ENCODE measurements at places on chromosomes 2 and 18.

GRCh38 chr2:157898591-157898996 lies 22.5 kb upstream of the ACVR1 start:
- peak; percentile 76 for DNase-seq

DNA sequence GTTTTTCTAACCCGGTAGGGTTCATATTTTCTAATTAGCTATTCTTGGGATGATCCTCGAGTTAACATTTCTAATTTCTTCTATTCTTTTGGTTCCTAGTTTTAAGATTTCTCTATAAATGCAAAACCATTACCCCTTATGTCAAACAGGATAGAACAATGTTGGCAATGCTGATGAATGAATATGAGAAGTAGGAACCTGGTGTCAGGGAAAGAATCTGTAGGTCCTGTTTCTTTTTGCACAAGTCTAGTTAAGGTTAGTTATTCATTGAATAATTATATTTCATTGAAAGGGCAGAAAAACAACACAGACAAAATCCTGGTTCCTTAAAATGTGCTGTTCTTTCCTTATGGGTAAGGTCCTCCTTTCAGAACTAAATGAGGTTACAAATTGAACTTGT lies 766.4 kb upstream of the FAM98A start:
- no peak for DNase-seq

DNA sequence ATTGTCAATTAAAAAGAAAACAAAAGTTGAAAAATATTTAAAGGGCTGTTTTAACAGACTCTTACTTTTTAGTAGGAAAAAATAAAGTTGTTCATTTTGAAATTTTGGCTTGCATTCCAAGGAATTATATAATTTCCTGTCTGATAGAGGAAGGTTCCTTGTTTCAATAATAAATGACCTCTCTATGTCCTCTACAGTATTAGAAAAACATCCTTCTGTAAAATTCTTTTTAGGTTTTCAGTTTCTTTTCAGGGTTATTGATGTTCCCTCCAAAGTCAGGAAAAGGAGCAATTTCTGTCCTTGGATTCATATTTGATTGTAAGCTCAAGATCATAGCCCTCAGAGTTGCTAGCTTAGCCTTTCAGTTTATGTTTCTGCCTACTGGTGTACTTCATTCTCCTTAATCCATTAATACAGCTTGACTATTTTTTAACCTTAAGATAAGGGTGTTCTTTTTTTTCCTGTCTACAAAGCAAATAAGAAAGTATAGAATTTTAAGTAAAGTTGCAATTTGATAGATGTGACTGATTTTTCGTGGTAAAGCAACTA lies 125.2 kb upstream of the COL3A1 start:
- no peak for DNase-seq

GRCh38 chr18:72908181-72908580 lies 40.4 kb upstream of the NETO1 start:
- no peak for DNase-seq

DNA sequence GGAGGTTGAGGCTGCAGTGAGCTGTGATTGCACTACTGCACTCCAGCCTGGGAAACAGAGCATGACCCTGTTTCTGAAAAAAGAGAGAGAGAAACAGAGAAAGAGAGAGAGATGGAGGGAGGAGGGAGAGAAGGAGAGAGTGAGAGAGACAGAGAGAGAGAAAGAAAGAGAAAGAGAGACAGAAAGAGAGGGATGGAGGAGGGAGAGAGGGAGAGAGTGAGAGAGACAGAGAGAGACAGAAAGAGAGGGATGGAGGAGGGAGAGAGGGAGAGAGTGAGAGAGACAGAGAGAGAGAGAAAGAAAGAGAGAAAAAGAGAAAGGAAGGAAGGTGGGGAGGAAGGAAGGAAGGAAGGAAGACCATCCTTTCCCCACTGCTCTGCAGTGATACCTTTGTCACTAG lies 48.1 kb upstream of the ACKR3 start:
- DNase-seq, result no peak

GRCh38 chr2:37282746-37283145 lies 41.9 kb downstream of the PRKD3 start:
- DNase-seq, result no peak

- DNase-seq, result no peak
Measured at GRCh38 chr18:48312066-48312465, 97.1 kb downstream of the ZBTB7C start.

DNA sequence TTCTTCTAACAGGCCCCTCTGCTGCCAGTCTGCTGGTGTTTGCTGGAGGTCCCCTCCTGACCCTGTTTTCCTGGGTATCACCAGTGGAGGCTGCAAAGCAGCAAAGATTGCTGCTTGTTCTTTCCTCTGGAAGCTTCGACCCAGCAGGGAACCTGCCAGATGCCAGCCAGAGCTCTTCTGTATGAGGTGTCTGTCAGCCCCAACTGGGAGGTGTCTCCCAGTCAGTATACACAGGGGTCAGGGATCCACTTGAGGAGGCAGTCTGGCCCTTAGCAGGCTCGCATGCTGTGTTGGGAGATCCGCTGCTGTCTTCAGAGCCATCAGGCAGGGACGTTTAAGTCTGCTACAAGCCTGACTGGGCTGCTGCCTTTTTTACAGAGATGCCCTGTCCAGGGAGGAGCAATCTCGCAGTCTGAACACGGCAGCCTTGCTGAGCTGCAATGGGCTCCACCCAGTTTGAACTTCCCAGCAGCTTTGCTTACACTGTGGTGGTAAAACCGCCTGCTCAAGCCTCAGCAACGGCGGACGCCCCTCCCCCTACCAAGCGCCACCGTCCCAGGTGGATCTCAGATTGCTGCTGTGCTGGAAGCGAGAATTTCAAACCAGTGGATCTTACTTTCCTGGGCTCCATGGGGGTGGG lies 29.9 kb downstream of the CHCHD5 start:
- DNase-seq, result peak; percentile 40

DNA sequence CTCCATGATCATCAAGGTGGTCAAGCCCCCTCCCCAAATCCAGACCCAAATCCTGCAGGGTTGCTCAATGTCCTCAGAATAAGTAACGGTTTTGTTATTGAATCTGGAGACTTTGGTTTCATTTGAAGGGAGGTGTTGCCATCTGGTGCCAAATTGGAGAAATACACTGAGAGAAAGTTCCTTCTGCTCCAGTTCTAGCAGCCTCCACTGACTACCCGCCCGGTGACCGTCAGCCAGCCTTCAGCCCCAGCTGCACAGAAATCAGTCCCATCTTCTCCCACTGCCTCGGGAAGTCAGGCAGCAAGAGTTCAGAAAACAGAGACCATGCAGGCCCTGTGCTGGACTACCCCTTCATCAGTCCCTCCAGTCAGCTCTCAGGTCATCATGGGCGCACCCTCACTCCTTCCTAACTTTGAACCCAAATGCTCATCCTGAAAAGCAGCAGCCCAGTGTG lies 38.7 kb downstream of the PKDCC start:
- DNase-seq, result peak; percentile 70

DNA sequence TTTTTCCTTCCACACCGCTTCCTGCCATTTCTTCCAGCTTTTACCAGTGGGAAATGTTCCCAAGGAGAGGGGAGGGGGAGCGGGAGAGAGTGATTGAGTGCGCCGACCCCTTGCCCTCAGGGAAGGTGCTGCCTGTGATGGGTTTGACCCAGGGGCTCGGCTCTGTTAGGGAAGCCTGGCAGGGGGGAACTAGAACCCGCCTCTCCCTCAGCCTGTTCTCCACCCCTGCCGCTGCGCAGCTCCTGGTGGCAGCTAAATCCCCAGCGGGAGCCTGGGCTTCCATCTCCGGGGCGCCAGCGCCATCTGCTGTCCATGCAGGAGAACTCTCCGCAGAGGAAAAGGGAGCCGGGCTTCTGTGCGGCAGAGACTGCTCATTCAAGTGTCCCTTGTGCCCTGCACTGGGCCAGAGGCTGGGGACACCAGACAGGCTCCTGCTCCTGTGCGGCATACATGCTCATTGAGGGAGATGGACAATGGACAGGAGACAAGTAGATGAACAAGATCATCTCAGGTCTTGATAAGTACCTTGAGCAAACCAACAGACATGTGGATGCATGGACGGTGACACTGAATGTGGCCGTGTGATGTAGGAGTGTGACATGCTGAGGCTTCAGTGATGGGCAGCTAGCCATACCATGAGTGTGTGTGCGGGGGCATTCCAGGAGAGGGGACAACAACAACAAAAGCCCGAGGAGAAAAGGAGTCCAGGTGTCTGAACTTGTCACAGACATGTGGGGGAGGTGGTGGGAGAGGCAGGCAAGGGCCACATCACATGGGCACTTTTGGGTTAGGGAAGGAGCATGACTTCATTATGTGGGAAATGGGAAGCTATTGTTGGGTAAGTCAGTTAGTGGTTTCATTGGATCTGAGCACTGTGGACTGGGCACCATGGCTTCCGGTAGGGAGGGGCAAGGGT lies 13.3 kb downstream of the CHPF start:
- DNase-seq, result peak; percentile 95

DNA sequence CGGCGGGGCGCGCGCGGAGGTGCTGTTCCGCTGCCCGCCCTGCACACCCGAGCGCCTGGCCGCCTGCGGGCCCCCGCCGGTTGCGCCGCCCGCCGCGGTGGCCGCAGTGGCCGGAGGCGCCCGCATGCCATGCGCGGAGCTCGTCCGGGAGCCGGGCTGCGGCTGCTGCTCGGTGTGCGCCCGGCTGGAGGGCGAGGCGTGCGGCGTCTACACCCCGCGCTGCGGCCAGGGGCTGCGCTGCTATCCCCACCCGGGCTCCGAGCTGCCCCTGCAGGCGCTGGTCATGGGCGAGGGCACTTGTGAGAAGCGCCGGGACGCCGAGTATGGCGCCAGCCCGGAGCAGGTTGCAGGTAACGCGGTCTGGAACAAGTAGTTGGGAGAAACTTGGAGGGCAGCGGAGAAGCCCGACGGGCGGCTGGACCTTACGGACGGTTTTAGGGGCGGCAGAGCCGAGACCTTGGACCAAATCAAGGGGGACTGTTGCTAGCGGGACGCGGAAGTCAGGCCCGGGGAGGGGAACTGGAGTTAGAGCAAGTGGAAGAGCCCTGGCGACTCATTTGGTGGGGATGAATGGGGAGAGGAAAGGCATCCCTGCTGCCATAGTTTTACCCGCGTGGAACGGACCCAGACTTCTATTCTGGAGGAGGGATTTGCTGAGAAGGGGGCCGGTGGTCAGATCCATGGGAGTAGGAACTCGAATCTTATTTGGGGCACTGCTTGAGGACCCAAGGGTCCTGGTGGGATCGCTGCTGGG lies 573 bp downstream of the IGFBP2 start:
- DNase-seq, result peak; percentile 69

GRCh38 chr2:207933396-207934065 lies 91.8 kb downstream of the PLEKHM3 start:
- no peak for DNase-seq

- no peak for DNase-seq
Measured at GRCh38 chr2:39679805-39680204, 14.1 kb downstream of the TMEM178A start.

DNA sequence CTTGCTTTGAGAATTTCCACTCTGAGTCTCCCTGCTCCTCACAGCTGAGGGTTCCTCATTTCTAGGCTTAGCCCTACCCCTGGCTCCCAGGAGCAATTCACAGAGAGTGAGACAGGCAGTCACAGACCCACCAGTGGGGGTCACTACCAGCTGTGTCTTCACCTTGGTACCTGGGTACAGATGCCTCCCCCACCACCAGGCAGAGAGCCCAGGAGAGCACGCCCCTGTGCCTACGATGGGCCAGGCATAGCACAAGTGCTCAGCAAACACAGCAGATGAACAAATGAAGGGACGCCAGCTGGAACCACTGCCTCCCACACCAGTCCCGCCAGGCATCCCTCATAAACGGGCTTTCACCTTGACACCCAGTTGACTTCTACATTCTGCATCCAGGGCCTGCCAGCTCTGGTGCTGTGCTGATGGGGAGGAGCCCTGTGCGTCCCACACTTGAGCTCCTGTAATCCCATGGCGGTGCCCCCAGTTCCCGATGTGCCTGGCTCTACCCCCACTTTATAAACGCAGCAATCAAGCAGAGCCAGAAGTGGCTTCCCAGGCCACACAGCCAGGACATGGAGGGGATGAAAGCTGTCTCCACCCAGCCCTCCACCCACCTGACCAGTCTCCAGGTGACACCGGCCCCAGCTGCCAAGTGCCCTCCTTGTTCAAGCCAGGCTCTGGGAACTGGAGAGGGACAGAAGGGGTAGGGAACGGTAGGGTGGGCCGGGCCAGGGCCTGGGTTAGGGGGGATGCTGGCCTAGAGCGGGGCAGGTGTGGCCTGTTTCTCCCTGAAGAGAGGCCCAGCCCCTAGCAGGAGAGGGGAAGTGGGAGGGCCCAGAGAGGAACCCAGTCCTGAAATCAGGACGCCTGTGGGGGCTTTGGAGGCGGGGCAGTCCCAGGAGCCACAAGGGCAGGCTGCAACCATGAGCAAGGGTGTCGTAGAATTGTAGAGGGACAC lies 42.5 kb downstream of the SCTR start:
- DNase-seq, result peak; percentile 35

DNA sequence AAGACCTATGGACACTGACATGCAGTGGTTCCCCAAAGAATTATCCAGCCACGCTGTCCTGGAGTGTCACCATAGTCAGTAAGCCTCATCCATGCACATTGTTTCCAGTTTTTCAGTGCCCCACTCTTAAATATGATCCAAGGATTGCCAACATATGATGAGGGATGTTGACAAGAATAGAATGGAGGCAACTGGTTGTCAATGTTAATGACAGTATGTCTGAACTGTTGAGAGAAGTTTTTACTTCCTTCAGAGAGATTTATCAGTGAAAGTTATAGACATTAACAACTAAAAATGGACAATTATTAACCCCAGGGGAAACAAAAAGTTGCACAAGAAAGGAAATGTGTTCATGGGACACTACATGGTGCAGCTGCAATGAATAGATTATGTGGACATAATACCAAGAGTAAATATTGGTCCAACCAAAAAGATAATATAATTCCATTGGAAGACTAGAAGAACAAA lies 69.9 kb downstream of the CYP26B1 start:
- DNase-seq, result no peak

DNA sequence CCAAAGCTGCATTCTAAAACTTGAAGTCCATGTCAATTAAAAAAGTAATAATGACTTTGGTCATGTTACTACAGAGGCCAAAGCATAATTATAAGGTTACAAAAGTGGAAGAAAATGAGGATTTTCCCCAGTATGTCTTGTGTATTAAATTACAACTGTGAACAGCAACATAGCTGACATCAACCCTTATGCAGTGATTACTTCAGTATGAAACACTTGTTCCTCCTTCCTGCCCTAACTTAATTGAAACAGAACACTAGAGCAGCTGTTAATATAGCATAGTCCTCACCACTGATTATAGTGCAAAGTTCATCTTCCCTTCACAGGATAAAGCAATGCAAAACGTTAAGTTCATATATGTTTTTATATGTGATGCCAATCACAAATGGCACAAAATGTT lies 29.9 kb downstream of the EPB41L3 start:
- DNase-seq, result no peak

- no peak for DNase-seq
Measured at GRCh38 chr18:45663403-45664045, 48.2 kb downstream of the SLC14A2 start.

- no peak for DNase-seq
Measured at GRCh38 chr2:74174909-74175308, 3.8 kb downstream of the MOB1A start.

DNA sequence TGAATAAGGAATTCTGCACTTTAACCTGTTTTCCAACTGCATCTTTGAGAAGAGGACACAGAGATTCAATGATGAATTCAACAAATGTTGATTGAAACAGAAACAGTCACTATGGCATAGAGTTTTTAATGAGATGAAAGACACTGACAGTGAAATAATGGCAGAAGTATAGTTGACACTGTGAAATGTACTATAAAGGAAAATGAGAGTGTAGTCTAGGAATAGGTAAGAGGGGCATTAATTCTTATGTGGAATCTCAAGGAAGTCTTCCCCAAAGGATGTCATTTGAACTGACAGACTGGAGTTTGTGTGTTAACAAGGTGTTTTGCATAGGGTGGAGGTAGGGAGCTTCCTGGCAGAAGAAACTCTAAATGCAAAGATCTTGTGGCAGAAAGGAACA lies 566.2 kb downstream of the TDRD15 start:
- no peak for DNase-seq

- DNase-seq, result no peak
Measured at GRCh38 chr2:234048049-234048448, 2.5 kb upstream of the SPP2 start.

Data from activated CD8-positive, alpha-beta memory T cell treated with anti-CD3 and anti-CD28 coated beads for 24 hours (primary cell).